ENCODE measurements at places on chromosomes 1 and 21.

DNA sequence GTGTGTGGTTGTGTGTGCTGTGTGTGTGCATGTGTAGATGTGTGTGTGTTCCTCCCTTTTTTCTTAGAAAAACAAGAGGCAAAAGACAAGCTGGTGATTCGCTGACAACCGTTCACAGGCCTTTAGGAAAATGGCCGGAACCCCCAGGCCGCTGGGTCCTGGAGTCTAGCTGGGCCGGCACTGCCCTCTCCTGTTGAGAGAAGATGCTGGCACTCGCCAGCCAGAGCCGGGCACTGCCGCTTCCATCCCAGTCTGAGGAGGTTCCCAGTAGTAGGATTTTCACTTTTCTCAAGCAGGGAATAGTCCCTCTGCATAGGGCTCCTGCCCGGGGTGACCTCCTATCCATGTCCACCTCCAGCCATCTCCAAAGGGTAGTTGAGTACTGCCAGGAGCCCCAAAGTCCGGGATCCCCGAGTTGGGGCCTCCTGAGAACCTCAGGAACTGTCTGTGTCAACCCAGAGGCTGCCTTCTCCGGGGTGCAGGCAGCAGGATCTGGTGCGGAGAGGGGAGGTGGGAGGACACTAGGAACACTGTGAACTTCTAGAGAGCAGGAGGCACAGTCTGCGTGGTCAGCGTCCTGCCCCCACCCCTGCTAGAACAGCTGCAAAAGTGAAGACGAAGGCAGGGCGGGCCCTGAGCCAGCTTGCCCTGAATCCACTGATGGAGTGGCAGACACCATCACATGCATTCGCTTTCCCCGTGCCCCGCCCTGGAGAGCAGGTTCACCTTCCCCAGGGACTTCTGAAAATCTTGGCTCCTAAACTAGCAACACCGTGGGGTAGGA, 44.1 kb upstream of the ARHGEF16 start:
- no peak for DNase-seq

DNA sequence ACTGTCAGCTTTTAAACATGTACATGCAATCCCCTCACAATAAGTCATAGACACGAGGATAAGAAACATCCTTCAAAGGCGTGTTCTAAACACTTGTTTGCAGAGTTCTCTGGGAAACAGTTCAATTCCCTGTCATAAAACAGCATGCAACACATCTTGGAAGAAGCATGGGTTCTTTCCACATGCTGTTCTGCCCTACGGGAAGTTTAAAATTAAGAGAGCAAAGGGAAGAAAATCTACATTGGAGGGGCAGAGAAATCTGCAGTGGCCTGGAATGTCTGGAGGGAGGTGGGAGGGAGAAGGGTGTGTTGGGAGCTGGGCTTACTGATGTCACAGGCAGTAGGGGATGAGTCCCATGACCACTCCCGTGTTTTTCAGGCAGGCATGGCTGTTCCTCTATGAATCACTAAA, 98.3 kb upstream of the SLC2A1 start:
- DNase-seq = no peak

DNA sequence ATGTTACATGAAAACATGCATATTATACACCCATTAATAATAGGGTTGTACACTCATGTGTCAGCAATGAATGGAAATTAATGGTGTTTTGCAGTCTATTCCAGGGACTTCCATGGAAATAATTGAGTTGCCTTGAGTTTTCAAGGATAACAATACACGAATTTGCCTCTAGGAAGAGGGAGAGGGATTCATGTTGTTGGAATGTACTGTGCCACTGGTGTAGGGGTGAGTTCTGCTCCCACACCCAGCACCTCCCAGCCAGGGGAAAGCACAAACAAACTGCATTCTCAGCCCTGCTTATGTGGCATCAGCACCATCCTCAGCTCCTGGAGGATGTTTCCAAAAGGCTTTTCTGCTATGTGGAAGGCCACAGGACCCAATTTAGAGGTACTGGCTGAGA, 57.8 kb downstream of the BCAR3 start:
- DNase-seq = no peak

GRCh38 chr1:88472298-88472697, 211.8 kb upstream of the PKN2 start:
- DNase-seq = no peak

- no peak for DNase-seq
These were observed 1.4 kb downstream of the KIAA0319L start for GRCh38 chr1:35555601-35556477.

GRCh38 chr1:169796274-169796810, 1.6 kb upstream of the METTL18 start:
- no peak for DNase-seq
